ENCODE measurements at places on chromosomes 6 and 20.
A peak's percentile ranks its signal among the peaks of the same experiment; 100 is the strongest.

GRCh38 chr6:50047026-50047425 lies 2.7 kb downstream of the DEFB112 start:
- DNase-seq = no peak

GRCh38 chr6:6900569-6901204 lies 207.1 kb upstream of the RREB1 start:
- no peak for DNase-seq

GRCh38 chr6:143055891-143056290 lies 4.8 kb upstream of the AIG1 start:
- DNase-seq = no peak

- no peak for DNase-seq
Measured at GRCh38 chr6:106975738-106976064, 1.2 kb upstream of the CD24 start.

- peak; percentile 9 for DNase-seq
Measured at GRCh38 chr20:33132513-33133372, 35.2 kb upstream of the BPIFA2 start.

DNA sequence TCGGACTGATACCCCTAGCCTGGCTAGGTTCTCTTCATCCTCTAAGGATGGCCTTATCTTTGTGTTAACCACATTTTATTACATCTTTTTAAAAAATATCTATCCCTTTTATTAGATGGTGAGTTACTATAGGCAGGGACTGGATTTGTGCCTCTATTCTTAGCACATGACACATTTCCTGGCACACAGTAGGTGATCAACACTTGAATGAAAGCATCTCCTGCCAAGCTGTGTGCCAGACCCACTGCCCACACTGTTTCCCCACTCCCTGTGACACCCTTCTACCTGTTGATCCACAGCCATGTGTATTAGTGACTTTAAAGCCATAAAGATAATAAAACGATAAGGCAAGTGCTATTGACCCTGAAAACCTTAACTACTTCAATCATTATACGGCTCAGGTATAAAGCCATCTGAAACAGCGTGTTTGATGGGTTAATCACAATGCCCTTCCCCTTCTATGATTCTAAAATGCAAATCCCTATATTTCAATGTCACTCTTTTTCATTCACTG lies 73.6 kb downstream of the MYLK4 start:
- no peak for DNase-seq

DNA sequence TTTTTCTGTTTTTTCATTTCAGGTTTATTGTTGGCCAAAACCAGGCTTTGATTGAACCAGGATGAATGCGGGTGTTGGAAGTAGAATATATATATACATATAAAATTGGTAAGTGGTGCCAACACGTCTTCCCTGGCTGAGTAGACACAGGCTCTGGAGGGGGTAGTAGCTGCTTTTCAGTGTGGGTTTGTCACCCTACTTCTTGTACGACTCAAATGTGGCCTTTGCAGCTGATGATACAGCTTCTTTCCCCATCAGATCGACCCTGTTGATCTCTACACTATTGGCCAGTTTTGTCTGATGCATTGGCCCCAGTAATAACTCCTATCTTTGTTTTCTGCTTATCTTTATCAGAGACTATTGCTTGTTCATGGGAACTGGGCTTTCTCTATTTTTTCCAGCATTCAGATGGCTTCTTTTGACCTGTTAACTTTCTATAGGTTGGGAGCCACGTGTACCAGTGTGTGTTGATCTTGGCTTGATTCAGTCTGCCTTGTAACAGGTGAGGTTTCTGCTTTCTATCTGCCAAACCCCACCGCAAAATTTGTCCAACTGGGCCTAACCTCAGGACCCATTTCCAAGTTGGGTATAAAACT lies 2.7 kb upstream of the ZNFX1 start:
- DNase-seq = no peak

DNA sequence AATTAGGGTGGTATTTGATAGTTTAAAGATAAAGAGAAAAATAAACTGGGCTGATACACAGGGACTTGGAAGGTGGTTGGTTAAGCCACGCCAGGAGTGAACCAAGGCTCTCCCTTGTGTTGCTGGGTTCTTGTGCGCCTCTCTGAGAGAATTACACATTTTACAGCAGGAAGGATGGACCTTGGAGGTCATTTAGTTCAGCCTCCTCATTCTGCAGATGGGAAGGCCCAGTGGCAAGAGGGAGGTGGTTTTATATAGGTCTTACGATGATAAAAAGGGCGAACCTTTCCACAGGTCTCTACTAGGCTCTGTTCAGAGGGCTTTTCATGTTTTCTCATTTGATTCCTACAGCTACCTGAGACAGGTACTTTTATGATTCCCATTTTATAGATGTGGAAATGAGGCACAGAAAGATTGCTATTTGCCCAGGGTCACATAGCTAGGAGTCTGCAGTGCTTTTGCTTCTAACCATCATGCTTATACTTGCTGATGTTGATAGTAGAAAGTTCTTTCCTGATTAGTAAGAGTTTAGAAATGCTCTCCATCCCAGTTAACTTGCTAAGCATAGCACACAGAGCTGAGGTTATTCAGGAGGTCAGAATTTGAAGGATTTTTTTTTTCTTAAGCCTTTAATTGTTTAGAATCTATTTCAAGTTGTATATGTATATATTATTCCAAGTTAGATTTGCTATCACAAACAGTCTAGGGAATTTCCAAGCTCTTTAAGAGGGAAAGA lies 12.8 kb downstream of the HIVEP1 start:
- DNase-seq = no peak

GRCh38 chr6:110944681-110945151 lies 13.8 kb upstream of the GTF3C6 start:
- DNase-seq = no peak

DNA sequence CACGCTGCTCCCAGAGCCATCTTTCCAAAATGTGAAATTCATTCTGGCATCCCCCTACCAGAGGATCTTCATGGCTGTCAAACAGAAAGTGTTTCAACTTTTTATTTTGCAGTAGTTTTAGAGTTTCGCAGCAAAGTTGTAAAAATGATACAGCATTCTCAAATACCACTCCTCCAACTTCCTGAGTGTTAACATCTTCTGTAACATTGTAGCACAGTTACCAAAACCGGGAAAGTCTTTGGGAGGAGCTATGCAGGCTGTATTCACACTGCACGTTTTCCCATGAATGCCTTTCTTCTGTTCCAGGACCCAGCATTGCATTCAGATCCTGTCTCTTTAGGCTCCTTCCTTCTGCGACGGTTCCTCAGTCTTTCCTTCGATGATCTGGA lies 30.1 kb downstream of the CDYL start:
- DNase-seq = no peak

GRCh38 chr20:33119725-33120720 lies 40.6 kb downstream of the BPIFB4 start:
- DNase-seq = no peak

- DNase-seq = peak; percentile 66
Measured at GRCh38 chr6:129251669-129252376, 368.9 kb downstream of the LAMA2 start.

DNA sequence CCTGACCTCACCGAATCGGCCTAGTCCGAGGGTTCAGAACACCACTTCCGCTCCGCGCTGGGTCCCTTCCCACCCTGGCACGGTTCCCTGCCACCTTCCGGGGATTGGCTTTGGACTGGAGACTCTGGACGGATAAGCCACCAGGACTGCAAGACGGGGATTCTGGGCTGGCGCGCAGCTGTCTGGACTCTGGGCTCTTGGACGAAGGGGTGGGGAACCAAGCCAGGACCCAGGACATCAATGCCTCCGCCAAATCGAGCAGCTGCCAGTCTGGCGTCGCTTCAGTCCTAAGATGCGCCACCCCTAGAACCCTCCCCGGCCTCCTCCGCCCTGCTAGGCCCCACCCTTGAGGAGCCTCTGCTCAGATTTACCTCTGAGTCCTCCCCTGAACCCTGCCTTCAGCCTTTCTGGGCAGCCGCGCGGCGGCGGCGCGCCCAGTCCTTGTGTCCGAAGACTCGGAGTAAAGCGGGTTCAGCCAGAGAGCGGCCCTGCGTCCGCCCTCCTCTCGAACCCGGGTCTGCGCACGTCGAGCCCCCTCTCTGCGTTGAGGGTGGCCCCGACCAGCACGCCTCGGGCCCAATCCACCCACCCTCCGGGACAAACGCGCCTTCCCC lies 1.2 kb downstream of the KCNK17 start:
- no peak for DNase-seq

- DNase-seq = no peak
Measured at GRCh38 chr6:3801960-3802359, 47.2 kb upstream of the FAM50B start.

- DNase-seq = no peak
Measured at GRCh38 chr20:5844063-5844681, 94.0 kb downstream of the SHLD1 start.

DNA sequence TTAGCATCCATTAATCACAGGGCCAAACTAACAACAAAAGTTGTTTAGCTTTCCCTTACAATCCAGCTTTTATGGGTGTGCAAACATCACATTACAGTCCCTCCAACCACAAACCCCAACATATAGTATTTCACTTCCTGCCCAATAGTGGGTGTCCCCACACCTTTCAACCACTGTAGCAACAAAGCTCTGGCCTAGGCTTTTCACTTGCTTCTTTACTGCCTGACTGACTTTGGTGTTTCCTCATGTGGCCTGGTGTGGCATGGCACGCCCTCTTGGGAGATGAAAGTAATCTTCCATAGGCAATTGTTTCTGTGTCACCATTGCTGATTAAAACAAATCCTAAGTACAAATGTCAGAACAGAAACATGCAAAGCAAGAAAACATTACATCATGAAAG lies 46.3 kb downstream of the MCM8 start:
- no peak for DNase-seq

DNA sequence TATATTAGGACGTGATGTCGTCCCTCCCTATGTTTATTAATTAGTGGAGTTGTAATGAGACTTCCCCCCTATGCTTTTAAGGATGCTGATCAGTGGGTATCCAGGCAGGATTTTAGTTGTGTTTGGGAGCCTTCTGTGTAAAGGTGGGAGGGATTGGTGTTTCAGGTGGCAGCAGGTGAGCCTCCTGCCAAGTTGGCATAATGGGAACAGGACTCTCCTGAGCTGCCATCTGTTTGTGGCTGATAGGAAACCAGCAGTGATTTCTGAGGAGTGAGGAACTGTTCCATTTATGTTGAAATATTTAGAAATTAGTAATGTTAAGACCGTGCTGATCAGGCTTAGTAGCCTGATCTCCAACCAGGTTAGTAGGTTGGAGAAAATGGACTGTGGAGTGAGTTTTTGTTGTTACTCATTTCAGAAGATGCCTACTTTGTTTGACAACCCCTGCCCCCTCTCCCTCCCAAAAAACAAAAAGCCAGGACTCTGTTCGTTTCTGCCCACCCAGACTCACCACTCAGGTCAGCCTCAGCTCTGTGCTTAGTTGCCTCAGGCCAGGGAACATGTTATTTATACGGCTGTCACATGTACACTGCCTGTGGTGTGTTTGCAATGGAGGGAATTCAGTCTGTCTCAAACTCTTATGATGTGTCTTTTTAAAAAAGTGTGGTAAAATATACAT lies 55.4 kb upstream of the TULP4 start:
- no peak for DNase-seq

- DNase-seq = no peak
Measured at GRCh38 chr20:44701118-44701857, 13.9 kb upstream of the CCN5 start.

DNA sequence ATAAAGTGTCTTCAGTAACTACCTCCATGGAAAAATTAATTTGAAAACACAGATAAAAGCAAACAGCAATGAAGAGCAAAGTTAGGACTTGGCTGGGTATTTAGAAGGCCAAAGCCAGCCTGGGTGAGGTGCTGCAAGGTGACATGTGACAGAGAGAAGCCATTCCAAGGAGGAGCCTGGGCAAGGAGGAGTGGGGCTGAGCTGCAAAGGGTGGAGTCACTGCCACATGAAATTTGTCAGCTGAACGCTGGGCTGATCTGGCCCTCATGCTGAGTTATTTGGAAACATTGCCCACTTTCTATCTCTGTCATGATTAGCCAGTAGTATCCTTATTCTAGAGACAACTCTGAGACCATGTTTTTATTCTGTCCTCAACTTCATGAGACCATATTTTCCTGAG lies 76.3 kb downstream of the PERP start:
- no peak for DNase-seq

GRCh38 chr6:165223101-165223500 lies 86.3 kb downstream of the C6orf118 start:
- no peak for DNase-seq

DNA sequence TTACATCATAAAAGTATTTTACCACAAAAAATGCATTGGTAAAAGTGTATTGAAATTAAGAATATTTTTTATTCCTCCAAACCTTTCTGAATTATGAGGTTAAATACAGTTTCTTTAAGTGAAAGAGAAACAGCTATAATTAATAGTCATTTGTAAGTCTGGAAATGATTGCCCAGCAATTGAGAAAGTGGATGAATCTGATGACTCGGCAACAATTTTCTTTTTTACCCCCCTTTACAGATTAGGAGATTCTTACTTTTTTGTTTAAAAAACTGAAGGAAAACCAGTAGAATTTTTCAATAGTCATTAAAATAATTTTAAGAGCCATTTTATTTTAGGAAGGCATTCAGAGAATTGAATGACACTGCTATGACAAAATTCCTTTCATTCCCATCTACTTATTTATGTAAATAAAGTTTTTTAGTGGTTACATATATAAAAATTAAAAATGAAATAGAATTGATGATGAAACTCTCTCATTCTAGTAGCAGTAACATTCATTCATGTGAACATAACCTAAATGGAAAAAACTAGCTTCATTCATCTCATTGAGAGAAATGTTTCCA lies 169.6 kb upstream of the PRND start:
- no peak for DNase-seq

- DNase-seq = peak; percentile 49
Measured at GRCh38 chr20:890666-891057, 25.5 kb downstream of the ANGPT4 start.

- DNase-seq = no peak
Measured at GRCh38 chr20:37518059-37518458, 3.0 kb upstream of the NNAT start.

GRCh38 chr20:57843941-57844625 lies 134.3 kb upstream of the PMEPA1 start:
- DNase-seq = no peak

GRCh38 chr6:154161689-154162088 lies 122.6 kb downstream of the OPRM1 start:
- no peak for DNase-seq

DNA sequence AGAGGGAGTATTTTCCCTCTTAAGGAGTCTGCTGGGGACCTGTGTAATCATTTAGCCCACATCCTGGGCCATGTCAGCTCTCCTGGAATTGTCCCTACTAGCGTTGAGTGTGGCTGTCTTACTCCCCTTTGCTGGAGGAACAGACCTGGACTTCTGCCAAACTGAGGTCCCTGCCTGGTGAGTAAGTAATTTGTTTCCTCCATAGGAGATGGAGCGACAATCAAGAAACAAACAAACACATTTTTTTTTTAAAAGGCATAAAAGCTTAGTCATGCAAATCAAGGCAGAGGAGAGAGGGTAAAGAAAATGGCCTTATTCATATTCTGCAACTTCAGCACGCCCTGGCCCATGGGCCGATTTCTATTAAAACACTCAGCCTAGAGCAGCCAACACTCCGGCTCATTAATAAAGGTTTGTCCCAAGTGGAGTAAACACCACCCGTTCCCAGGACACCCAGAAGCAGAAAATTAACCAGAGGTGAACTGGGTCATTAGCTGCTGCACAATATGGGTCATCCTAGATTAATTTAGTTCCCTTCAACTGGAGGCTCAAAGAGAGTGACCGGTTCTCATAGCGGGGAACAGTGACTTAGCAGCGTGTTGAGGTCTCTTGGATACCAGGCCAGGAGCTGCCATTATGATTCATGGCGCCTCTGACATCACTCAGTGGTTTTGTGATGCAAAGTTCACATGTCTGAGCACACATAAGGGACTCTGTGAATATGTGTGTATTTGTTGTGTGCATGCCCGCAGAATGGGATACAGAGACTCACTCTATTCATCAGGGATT lies 165.0 kb upstream of the SULF2 start:
- DNase-seq = peak; percentile 60
